ENCODE measurements at places on chromosomes 3 and 15.
A peak's percentile ranks its signal among the peaks of the same experiment; 100 is the strongest.

DNA sequence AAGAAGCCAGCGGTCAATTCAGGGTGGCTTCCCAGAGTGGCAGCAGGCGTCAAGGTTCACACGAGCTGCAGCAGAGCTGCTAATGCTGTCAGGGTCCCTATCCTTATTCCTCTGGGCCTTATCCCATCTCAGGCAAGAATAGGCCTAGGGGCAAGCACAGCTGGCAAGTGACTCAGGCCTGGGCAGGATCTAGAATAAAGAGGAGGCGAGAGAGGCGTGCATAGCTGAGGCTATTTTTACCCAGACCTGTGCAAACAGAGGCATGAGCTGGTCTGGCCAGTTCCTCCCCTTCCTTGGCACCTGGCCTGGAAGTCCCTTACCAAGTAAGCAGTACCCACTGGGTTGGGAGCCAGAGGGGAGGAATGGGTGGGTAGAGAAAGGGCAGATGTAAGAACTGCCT is 12.2 kb upstream of the VIPR1 start:
- no peak for DNase-seq

- DNase-seq: no peak
These were observed 15.3 kb upstream of the FMN1 start for GRCh38 chr15:33209575-33210481.

- no peak for DNase-seq
These were observed 332.0 kb upstream of the RASGRP1 start for GRCh38 chr15:38896647-38897046.

DNA sequence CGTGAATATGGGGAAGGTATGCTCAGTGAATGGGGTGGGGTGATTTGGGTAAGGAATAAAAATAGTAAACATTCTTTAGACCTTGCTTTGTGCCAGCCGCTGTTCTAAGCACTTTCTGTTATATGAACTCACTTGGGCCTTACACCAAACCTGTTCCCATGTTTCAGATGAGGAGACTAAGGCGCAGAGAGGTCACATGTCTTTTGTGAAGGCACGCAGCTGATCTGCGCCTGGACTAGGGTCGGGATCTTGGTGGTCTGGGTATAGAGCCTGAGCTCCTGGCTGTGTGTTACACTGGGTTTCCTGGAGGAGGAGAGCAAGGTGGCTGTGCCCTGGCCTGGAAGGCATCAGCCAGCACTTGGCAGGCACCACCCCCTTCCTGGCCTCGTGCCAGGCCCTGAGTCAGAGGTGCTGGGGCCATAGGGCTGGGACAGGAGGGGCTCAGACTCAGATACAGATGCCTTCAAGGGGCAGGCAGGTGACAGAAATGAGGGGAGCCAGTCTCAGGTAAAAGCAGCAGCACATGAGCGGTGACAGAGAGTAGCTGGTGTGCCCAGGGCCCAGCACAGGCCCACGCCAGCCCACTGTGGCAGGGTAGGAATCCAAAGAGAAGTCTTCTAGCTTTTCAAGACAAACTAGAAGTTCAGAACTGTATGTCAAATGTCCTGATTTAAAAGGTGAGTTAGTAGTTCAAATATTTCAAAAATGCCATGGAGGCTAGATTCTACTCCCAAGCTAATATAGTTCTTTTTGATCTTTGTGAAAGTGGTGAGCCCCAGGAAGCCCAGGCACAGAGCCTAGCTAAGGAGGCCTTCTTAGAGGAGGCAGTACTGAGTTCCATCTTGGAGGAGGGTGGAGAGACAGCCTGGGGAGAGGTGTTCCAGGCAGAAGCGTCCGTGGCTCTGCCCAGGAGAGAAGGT is 83.1 kb downstream of the DNAJB8 start:
- peak; percentile 20 for DNase-seq

DNA sequence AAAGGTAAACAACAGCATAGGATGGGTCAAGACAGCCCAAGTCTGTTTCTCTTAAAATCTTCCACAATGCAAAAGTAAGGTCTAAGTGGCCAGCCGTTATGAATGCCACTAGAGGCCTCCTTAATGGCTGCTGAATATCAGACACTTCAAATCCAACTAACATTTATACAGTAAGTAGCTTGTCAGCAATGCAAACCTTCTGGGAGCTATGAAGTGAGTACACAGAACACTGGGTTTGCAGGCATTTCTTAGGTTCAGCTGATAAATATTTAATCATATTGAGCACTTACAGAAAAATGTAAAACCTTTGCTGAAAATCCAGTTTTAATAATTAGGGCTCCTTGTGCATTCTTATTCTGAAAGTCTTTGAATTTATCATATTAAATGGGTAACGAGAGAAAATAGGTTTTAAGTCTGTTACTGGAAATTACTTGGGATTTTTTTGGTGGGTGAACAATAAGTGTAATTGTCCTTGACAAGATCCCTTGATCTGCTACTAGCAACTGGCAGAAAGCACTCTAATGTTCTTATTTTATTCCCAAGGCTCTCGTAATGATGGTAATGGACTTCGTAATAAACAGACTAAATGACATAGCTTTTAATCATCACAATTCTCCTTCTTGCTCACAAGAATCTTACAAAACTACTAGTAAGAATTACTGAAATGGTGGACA is 141.7 kb upstream of the GPR149 start:
- no peak for DNase-seq

- no peak for DNase-seq
These were observed 146.3 kb downstream of the TMCO5A start for GRCh38 chr15:38080651-38081275.

GRCh38 chr15:78828920-78829319 is 17.7 kb upstream of the ADAMTS7 start:
- DNase-seq: no peak

DNA sequence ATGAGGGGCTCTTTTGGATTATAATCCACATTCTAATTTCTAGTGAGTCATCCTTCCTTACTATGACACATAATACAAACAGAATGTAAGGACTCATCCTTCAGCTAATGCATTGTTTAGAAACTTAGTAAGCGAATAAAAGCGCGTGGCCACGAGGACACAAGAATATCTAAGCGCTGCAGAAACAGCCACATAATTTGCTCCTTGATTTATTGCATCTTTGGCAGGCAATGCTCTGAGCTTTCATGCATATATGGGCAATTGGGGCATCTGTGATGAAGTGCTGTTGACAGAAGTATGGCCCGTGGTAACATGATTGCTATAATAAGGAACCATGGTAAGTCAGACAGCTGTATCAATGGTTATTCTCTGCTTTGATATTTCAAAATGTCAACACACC is 191.3 kb upstream of the ZNF385D start:
- no peak for DNase-seq

- DNase-seq: no peak
These were observed 62.8 kb downstream of the FMN1 start for GRCh38 chr15:33131552-33132232.

GRCh38 chr3:32200992-32201758 is 37.3 kb upstream of the CMTM8 start:
- no peak for DNase-seq

DNA sequence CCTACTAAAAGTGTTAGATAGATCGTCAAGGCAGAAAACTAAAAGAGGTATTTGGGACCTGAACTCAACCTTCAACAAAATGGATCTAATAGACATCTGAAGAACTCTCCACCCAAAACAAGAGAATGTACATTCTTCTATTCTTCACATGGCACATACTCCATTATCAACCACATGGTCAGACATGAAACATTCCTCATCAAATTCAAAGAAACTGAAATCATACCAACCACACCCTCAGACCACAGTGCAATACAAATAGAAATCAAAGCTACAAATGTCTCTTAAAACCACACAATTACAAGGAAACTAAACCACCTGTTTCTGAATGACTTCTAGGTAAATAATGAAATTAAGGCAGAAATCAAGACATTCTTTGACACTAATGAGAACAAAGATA is 984.1 kb upstream of the GBE1 start:
- no peak for DNase-seq

- no peak for DNase-seq
These were observed 127.5 kb downstream of the OSBPL10 start for GRCh38 chr3:31853580-31853979.

GRCh38 chr3:12613250-12613649 is 50.7 kb downstream of the RAF1 start:
- DNase-seq: no peak

GRCh38 chr15:23472678-23473077 is 25.6 kb upstream of the GOLGA6L2 start:
- no peak for DNase-seq

DNA sequence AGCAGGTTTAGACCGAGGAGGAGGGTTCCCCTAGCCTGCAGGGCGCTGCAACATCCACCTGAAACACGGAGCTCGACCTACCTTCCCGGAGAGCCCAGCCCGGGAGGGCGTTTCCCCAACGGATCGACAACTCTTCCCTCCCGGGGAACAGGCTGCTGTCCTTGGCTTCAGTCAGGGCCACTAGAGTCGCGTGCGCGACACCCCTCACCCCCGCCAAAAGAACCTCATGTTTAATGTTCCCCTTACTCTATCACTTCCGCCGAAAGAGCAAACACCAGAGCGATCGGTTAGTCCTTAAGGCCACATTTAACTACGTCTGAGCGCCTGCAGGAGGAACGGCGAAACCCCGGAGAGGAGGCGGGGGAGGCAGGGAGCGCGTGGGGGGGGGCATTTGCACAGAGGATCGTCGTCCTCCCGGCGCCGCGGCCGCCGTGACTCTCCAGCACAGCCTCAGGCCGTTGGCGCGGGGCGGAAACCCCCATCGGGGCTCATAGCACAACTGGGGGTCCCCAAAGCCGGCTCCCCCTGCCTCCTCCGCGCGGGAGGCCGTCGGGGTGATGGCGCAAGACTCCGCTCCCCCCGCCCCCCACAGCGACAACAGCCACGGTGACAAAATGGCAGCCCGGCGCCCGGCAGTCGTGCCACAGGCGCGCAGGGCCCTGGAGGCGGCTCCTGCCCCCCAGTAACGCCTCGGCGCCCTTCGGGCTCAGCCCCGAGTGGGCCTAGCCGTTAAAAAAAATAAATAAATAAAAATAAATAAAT is 3.2 kb downstream of the ANP32A start:
- peak; percentile 65 for DNase-seq

DNA sequence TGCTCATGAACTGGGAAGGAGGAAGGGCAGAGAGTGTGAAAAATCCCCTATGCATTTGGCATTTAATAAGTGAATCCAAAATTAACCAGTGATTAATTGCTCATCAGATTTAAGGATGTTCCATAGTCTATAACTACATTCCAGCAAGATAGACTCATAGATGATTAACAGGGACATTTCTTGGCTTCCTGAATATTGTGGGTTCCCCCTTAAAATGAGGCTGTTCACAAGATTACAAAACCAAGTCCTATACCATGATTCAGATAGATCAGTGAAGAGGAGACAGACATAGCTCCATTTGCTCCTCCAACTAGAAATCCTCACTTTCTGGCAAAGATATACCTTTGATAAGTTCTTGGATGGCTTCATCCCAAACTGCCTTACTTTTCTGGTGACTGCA is 15.4 kb downstream of the RASGRP1 start:
- no peak for DNase-seq

GRCh38 chr3:140845882-140846281 is 95.8 kb upstream of the SLC25A36 start:
- no peak for DNase-seq

- no peak for DNase-seq
These were observed 163.3 kb downstream of the PGPEP1L start for GRCh38 chr15:98844261-98844660.
